CD14-positive monocyte (primary cell): ENCODE measurements at places on chromosomes 11 and 22. TPM values are rescaled to one million over a fixed set of nuclear protein-coding genes. Genes with fewer than 3 reads are reported as not detected.
A peak's percentile ranks its signal among the peaks of the same experiment; 100 is the strongest.

DNA sequence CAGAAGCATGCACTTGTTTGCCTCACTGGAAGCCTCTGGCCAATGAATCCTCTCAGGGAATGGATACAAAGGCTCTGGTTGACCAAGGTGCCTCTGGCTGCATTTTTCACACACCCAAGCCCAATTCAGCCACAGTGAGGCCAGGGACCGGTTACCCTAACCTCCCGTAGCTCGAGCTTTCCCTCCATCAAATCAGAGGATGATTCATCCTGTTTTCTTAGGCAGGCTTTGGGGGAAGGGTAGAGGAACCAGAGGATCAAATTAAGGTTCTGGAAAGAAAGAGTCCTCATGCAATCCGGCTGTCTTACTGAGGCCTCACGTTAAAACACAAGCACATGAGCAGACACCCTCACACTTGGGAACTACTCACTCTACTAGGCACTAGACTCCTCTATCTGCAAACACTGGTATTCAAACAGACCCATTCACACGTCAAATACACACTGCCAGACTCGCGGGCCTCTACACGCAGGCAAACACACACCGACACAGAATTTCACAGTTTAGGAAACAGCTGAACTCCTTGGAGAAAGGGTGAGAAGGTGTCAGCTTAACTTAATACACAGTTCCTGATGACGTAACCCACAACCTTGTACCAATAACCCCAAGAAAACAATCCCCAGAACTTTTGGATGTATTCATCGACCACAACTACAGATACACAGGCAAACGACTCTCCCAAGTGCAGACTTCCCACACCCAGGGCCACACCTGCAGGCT, 12.4 kb downstream of the NRXN2 start:
- no peaks in the 10 kb centered on the region for H3K36me3 ChIP-seq
- H3K27me3 ChIP-seq: peaks cover 36% of the 10 kb centered on the region
- H3K4me1 ChIP-seq: peaks cover 8% of the 10 kb centered on the region
- H3K4me3 ChIP-seq: no peak overlapping the region
- no peak overlapping the region for H3K27ac ChIP-seq

DNA sequence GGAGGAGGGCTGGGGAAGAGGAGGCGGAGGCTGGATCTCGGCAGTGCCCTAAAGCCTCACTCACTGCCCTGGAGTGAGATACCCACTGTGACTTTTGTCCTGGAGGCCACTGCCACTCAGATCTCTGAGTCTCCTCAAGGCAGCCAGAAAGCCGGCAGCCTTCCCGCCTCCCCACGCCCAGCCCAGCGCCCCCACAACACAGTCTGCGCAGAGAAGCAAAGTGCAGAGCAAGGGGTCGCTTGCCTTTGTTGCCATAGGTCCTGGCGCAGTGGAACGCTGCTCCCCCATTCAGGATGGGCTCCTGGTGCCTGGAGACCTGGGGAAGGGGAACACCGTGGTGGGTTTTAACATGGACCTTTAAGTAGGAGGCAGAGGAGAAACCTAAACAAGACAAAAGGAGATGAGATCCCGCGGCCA, 17.6 kb downstream of the PATZ1 start:
- H3K27me3 ChIP-seq: no peaks in the 10 kb centered on the region
- H3K4me1 ChIP-seq: no peaks in the 10 kb centered on the region
- no peak overlapping the region for H3K4me3 ChIP-seq
- peaks cover 100% of the 10 kb centered on the region for H3K36me3 ChIP-seq

DNA sequence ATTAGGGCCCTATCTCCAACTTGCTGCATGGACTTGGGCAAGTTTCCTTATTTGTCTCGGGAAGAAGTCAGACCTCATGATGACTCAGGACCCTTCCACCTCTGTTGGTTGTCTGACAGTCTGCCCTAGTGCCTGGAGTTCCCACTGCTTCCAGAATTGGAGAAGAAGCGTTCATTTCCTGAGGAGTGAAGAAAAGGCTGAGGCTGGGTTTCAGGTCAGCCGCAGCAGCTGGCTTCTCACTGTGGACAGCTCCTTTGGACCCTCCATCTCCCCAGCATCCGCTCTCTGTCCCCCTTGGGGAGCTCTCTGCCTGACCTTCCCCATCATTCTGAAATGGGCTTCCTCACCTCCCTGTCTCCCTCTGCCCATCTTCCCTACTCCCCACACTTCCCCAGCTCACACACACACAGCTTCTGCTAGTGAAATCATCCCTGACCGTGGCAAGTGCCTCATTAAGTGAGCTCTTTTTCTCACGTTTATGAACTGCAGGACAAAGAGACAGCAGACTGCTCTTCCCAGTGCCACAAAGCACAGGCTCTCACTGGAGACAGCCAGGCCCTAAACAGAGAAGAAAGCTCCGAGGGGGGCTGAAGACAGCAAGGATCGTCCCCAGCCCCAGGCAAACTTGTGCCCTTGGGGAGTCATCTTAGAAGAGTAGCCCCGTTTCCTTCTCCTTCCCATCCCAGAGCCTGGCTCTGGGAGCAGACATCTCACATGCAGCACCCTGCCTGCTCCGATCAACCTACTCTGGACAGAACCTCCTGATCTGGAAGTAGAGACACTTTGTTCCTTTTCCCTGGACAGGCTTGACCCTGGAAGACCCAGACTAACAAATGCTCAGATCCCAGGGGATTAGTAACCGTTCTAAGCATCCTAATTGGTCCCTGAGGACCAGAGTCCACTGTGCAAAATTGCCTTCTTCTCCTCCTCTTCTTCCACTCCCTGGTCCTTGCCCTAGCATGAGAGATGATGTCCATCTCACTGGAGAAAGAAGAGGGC, 157.9 kb downstream of the FEZ1 start:
- H3K27me3 ChIP-seq: no peaks in the 10 kb centered on the region
- no peak overlapping the region for H3K4me3 ChIP-seq
- no peaks in the 10 kb centered on the region for H3K4me1 ChIP-seq
- no peak overlapping the region for H3K27ac ChIP-seq
- H3K36me3 ChIP-seq: no peaks in the 10 kb centered on the region

DNA sequence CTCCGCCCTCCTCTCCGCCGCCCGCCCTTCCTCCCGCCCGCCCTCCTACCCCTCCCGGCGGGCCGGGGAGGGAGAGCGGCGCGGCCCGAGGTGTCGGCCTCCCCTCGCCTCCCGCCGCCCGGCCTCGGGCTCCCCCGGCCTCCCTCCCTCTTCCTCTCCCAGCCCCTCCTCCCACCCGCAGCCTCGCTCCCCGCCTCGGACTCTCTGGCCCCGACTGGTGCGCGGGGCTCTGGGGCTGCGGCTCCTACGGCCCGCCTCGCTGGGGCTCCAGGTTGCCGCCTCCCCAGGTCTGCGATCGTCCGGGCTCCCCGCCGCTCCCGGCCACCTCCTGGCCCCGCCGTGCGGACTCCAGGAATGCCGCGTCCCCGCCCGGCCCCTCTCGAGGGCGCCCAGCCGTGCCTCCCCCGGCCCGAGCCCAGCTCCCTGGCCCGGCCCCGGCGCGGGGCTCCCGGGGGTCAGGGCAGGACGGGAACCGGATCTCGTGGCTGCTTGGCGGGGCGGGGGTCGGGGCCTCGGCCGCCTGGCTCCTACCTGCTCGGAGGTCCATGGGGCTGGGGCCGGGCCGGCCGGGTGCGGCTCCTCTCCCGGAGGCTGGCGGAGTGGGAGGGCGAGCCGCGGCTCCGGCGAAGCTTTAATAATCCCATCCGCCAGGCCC, at the start of gene CLCF1:
Gene CLCF1, minus strand, starts transcription at position 606 of the 655 bp plus-strand sequence. Its CDS starts 59 bp downstream, at position 547.
- H3K27ac ChIP-seq: peak within 1 kb of the TSS; percentile 77
- peak within 1 kb of the TSS; percentile 51 for H3K4me3 ChIP-seq
- DNase-seq: peak; percentile 39
- H3K36me3 ChIP-seq: no peaks in the 10 kb centered on the region

- H3K36me3 ChIP-seq: no peaks in the 10 kb centered on the region
- peak overlapping the region; percentile 70 for H3K27ac ChIP-seq
- H3K27me3 ChIP-seq: no peaks in the 10 kb centered on the region
- DNase-seq: peak; percentile 40
- peaks cover 89% of the 10 kb centered on the region for H3K4me1 ChIP-seq
Measured at GRCh38 chr11:13672576-13673210, 4.2 kb downstream of the FAR1 start.

- H3K27me3 ChIP-seq: no peaks in the 10 kb centered on the region
- no peak for DNase-seq
- H3K4me3 ChIP-seq: no peak overlapping the region
- no peaks in the 10 kb centered on the region for H3K36me3 ChIP-seq
- H3K4me1 ChIP-seq: no peaks in the 10 kb centered on the region
Measured at GRCh38 chr22:44869196-44869595, 116.8 kb downstream of the ARHGAP8 start.

The ZP1 gene
- polyA plus RNA-seq: 0.40 TPM

The DDX25 gene
- polyA plus RNA-seq: not detected

The RAG2 gene
- polyA plus RNA-seq: not detected

The AP5B1 gene
- 46.4 TPM for polyA plus RNA-seq

The TMEM191B gene
- 1.8 TPM for polyA plus RNA-seq
